CD8-positive, alpha-beta memory T cell (primary cell): ENCODE measurements at places on chromosomes 11 and 22.

DNA sequence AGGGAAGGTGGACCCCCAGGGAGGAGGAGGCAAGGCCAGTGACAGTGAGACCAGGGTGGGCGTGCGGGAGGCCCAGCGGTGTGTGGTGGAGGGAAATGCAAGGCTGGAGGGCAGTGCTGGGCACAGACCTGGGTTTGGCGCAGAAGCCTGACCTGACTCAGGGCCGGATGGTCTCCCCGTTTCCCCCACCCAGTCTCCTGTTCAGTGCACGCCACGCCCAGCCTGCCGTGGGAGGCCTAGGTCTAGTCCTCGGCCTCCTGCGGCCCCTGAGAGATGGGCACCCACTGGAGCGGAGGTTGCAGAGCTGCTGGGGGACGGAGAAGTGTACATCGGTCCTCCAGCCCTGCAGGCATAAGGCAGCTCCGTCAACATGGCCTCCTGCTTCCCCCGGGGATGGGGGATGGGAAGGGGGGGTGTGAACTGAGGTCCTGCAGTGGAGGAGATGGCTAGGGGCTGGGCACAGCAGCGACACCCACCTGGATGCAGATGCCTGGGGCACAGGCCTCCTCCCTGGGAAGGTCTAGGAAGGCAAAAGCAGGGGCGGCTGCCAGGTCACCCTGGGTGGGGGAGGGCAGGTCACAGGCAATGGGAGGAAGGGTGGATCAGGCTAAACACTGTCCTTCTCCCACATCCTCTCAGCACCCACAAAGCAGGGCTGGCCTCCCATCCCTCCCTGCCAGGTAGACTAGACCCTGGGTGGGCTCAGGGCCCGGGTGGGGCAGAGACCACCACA, 15.9 kb downstream of the IL17REL start:
- no peak for DNase-seq

DNA sequence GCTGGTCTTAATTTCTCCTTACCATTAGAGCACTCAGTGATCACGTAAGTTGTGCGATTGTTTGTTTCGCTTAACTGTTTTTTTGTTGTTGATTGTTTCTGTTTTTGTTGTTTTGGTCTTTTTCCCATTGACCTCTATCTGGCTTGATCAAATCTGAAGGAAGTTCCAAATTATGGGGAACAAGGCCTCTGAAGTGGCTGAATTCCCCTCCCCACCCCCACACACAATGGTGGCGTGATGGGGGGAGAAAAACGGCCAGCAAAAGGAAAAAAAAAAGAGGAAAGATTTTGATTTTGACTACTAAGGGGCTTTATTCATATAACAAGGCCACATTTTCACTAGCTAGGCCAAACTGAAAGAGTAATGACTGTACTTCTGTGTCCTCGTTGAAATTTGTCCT, 53.6 kb downstream of the OSBPL5 start:
- no peak for DNase-seq

- no peak for DNase-seq
Measured at GRCh38 chr22:37521236-37521739, 2.1 kb upstream of the CARD10 start.

GRCh38 chr11:34860518-34860917, 55.7 kb downstream of the APIP start:
- no peak for DNase-seq

DNA sequence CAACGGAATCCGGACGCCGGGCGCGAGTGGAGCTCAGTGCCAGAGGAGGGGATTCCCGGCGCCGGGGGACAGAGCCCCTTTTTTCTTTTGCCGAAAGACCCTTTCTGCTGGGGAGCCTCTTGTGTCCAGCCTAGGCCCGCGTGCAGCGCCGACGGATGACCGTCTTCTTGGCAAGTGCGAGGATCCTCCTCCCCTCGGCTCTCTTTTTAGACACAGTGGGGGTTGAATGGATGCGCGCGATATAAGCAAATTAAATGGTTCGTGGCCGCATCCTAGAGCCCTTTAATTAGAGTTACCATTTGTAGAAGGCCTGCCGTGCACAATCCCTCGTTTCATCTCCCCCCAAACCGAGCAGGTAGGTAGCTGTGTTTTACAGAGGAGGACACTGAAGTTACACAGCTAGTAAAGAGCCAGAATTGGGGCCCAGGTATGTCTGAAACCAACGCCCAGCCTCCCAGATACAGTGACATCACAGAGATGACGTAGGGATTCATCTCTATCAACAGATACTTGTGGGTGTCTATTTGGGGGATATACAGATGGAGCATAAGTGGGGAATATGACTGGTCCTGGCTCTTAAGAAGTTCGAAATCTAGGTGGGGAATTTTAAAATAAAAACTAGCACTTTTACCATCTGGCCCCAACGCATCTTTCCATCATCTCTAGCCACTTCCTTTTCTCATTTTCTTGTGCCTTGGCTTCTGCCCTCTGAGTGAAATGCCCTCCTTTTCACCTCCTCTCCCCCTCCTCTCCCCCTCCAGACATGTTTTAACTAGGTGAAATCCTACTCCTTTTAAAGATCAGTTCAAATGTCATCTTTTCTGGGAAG, 875 bp downstream of the TCP11L1 start:
- DNase-seq: peak; percentile 58

DNA sequence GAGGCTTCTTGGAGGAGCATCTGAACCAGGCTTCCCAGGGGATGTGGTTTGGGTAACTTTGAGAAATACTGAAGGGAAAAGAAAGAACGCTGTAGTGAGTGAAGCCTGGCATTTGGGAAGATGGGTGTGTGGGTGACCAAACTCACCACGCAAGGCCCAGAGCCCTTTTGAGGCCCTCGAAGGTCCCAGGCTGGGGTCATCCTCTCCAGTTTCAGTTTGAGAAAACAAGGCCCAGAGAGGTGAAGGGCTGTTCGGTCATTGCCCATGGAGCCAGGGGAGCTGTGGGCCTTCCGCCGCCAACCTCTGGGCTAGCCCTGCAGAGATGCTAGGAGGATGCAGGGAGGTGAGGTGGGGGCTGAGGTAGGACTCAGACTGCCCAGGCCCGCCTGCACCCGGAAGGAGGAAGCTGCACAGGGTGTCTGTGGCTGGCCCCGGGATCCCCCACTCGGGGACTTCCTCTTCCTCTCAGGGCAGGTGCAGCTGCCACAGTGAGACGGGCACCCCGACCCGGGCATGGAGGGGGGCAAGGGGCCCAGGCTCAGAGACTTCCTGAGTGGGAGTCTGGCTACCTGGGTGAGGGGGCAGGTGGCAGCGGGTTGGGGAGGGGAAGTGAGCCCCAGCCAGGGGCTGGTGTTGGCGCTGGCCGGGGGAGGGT, at the start of gene CCDC88B:
TSS of gene CCDC88B (plus strand) at position 451 of the 655 bp plus-strand sequence. CDS start at position 514, 63 bp downstream.
- DNase-seq: peak; percentile 86

GRCh38 chr22:27597703-27598444, 203.7 kb downstream of the MN1 start:
- DNase-seq: no peak

DNA sequence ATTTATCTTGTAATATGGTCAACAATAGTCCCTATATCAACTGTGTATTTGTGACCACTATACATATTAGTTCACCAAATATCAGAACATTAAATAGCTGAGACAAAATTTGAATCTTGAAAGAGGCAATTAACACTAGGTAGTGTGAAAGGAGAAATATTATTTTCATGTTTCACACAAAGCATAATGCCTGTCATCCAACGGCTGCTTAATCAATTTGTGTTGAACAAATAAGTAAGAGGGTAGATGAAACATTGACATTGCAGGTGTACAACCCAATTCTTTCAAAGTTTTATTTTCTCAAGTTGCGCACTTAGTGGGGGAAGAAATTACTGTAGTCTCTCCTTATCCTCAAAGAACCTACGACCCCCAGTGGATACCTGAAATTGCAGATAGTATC, 3.4 kb upstream of the OR8I2 start:
- DNase-seq: no peak

GRCh38 chr22:49362211-49362839, 465.3 kb downstream of the BRD1 start:
- DNase-seq: no peak

GRCh38 chr11:110691926-110692325, 20.3 kb downstream of the ARHGAP20 start:
- DNase-seq: no peak

DNA sequence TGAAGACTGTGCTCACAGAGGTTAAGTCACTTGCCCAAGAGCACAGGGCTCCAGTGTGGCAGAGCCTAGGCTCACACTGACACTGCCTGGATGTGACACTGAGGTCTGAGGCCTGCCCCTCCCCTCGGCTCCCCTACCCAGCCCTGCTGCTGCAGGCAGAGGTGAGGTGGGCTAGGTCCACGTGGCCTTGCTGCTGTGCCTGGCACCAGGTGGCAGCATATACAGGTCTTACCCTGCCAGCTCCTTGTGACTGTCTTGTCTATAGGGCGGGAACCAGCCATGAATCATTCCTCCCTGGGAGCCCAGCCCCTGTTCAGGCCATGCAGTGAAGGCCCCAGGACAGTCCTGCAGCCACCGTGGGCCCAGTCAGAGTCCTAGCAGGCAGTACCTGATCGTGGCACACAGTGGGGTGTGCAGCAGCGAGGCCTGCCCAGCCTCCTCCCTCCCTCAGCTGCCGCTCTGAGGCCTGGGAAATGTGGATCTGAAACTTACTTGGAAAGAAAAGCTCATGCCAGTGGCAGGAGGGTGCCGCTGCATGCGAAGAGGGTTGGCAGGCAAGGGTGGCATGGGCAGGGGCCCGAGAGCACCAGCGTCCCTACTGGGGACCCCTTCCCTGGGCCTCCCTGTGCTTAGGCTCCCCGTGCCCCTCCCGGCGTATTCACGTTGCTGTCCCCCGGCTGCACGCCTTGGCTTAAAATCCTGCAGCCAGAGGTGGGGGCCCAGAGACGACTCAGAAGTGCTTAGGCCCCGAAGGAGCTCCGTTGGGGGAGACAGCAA, 1.2 kb upstream of the CERK start:
- no peak for DNase-seq

GRCh38 chr22:30246814-30247376, 336 bp upstream of the LIF start:
- DNase-seq: no peak

DNA sequence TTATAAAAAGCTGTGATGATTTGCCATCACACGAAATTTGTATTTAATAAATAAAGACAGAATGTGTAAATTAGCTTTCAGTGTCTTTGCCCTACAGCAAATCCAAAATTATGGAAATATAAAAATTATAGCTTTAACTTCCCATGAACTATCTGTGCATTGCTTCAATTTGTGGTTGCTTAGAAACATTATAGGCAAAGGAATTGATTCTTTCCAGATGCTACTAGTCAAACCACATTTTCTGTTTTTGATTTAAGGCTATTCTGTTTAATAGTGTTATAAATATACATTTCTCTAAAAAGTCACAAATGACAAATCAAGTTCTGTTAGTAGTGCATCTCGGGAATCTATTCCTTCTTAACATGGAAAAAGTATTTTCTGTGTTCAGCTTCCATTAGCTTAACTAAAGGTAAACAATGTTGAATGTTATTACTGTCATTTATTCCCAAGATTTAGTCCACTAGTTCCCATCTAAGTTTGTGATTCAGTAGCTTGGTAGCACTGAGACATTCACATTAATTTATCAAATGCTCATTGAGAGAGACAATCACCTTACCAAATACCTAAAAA, 1086.3 kb upstream of the CCDC90B start:
- no peak for DNase-seq

GRCh38 chr11:123194337-123195187, 486 bp downstream of the CLMP start:
- DNase-seq: no peak

DNA sequence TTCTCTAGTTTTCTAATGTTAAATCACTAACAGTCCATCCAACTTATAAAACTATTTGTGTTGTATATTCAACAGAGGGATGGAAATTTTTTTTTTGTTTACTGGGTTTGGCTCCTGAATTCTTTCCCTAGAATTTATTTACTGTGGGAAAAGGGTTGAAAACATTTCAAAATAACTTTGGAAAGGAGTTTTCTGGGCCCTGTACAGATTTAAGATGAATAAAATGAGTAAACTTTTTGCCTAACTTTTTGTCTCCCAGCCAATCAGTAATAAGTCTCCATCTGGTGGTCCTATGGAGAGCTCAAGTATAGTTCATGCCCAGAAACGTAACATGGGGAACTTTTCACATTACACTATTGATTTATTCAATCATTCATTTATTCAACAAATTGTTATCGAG, 16.7 kb upstream of the PRSS23 start:
- DNase-seq: no peak

DNA sequence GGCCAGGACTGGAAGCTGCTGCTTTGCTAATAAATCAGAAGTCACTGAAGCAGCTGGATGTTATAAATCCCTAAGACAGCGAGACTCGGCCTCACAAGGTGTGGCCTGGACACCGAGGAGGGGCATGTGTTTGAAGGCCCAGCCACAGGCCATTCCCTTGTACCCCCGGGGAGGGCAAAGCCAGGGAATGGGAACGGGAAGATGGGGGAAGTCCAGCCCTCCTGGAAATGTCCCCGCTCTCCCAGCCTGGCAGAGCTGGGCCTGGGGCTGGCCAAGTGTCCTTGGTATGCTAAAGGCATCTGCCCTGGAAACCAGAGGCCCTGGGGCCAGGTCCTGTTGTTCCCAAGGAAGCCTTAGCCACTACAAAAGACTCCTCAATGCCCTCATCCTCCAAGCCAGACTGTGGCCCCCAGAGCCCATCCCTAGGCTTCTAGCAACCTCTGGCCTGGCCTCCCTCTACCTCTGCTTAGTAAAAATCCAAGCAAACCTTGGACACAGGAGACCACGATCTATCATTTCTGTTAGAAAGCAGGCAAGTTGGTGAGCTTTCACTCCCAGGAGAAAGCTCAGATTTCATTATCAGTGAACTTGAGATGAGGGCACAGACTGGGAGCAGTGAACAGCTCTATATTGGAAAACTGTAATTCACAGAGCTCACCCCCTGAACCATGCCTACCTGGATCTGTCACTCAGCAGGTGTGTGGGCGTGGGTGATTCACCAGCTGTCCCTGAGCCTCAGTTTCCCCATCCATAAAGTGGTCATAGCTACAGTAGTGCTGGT, 11.0 kb downstream of the CHST1 start:
- DNase-seq: no peak

DNA sequence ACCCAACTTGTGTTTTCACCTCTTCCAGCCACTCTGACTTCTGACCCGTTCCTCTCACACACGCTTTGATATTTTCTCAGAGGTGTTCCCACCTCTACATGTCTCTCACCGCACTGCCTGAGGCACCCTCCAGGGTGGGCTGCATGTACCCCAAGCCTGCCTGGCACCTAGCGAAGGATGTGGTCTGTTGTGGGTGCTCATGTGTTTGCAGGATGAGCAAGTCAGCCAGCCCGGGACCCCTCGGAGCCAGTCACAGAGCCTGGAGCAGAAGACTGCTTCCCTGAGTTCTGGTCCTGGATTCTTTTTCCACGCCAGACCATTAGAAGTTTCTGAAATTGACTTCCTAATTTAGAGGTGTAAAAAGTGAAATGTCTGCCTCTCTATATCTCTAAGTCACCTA, 3.8 kb downstream of the GTSE1 start:
- DNase-seq: no peak

- DNase-seq: no peak
Measured at GRCh38 chr22:47739291-47740015, 977.0 kb downstream of the TBC1D22A start.
